H1 (cell line): ENCODE measurements at places on chromosomes 2 and 18. TPM values are rescaled to one million over a fixed set of nuclear protein-coding genes. Genes with fewer than 3 reads are reported as not detected.

The PARD3B gene
- 4.9 and 5.7 TPM in 2 replicates for total RNA-seq

The FSIP2 gene
- total RNA-seq = 1.4 and 1.7 TPM in 2 replicates

The SLC40A1 gene
- not detected in 2 replicates for total RNA-seq

The SDC1 gene
- total RNA-seq = 45.3 and 46.3 TPM in 2 replicates

The LAMA1 gene
- 48.7 and 48.8 TPM in 2 replicates for total RNA-seq

The KIF5C gene
- 58.1 and 66.4 TPM in 2 replicates for total RNA-seq

The PLGLB2 gene
- total RNA-seq = not detected in 2 replicates

DNA sequence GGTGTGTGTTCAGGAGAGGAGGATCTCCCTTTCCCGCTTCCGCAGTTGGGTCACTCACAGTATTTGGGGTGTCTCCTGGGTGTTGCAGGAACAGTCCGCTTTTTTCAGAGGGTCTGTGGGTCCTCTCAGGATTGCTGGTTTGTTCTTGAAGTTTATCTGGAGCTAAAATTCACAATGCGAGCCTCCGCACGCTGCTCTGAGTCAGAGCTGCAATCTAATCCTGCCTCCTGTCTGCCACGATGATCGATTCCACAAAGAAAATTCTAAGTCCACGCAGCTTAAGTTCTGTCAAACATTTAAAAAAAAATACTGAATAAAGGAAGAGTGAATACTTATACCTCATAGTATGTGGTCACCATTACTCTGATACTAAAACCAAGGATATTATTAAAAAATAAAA lies 76.5 kb downstream of the RAD51AP2 start:
- DNase-seq = no peak
- H3K4me1 ChIP-seq = no peaks in the 10 kb centered on the region; the same call in 1 of the 2 replicates
- no peaks in the 10 kb centered on the region for H3K36me3 ChIP-seq
- H3K4me3 ChIP-seq = no peak overlapping the region
- H3K27ac ChIP-seq = no peak overlapping the region

- no peaks in the 10 kb centered on the region for H3K27me3 ChIP-seq
- H3K36me3 ChIP-seq = no peaks in the 10 kb centered on the region
- no peak for DNase-seq
- no peak overlapping the region for H3K27ac ChIP-seq
- no peak overlapping the region for H3K4me3 ChIP-seq
- H3K4me1 ChIP-seq = no peaks in the 10 kb centered on the region
Measured at GRCh38 chr18:58533766-58534165, 95.1 kb downstream of the ALPK2 start.

DNA sequence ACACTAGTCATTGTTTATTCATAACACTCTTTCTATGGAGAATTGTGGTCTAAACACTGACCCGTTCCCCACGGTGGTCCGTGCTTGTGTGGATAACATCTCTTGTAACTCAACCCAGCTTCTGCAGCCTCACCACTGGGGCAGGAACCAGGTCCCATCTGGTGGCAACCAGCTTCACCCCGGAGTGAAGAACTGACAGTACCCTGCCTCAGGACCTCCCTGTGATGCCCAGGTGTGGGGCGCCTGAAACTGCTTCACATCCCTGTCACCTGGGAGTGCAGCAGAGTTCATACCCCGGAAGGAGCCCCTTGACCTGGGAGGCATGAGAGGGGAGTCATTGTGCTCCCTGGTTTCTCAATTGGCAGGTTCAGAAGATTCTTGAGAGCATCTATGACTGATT lies 81.1 kb downstream of the LONRF2 start:
- no peak overlapping the region for H3K27ac ChIP-seq
- DNase-seq = no peak
- 0 out of 2 replicates have a peak, but pooled peaks cover 1% of the 10 kb centered on the region for H3K27me3 ChIP-seq

DNA sequence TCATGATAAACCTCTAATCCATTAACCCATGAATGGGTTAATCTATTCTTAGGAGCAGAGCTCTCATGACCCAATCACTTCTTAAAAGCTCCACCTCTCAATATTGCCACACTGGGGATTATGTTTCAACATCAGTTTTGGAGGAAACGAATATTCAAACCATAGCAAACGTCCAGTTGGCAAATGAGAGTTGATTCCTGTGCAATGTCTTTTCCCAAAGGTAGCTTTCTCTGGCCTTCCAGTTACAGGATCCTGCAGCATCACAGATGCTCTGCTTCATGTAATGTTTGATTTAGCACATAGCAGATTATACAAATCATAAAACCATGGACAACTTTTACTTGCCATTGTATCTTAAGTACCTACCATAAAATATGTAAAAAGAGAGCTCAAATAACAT lies 481.0 kb downstream of the TNS1 start:
- H3K4me1 ChIP-seq = no peaks in the 10 kb centered on the region
- H3K27me3 ChIP-seq = no peaks in the 10 kb centered on the region
- DNase-seq = no peak
- H3K4me3 ChIP-seq = no peak overlapping the region
- no peaks in the 10 kb centered on the region for H3K36me3 ChIP-seq

DNA sequence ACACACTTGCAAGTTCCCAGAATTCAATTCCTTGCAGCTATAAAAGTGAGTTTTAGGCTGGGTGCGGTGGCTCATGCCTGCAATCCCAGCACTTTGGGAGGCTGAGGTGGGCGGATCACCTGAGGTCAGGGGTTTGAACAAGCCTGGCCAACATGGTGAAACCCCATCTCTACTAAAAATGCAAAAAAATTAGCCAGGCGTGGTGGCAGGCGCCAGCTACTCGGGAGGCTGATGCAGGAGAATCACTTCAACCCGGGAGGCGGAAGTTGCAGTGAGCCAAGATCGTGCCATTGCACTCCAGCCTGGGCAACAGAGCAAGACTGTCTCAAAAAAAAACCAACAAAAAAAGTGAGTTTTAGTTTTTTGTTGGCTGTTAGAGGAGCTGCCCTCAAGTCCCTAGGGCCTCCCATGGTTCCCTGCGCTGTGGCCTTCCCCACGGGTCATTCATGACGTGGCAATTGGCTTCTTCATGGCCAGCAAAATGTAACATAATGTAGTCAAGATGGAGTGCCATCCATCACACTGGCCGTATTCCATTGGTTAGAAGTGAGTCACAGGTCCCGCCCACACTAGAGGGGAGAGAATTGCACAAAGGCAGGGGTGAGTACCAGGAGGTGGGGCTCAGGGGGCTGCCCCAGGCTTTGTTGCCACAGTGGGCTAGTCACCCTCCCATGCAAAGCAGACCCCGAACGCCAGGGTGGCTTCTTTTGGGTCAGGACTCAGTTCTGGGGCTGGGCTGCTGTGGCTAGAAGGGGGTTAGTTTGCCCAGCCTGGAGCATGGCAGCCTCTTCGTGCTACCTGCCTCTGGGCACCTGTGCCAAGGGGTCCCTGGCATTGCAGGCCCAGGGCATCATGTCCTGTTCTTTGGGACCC lies 37.7 kb upstream of the INHBB start:
- H3K4me3 ChIP-seq = no peak overlapping the region
- H3K27ac ChIP-seq = no peak overlapping the region
- H3K4me1 ChIP-seq = peaks cover 3% of the 10 kb centered on the region
- H3K27me3 ChIP-seq = peaks cover 6% of the 10 kb centered on the region
- H3K36me3 ChIP-seq = no peaks in the 10 kb centered on the region

DNA sequence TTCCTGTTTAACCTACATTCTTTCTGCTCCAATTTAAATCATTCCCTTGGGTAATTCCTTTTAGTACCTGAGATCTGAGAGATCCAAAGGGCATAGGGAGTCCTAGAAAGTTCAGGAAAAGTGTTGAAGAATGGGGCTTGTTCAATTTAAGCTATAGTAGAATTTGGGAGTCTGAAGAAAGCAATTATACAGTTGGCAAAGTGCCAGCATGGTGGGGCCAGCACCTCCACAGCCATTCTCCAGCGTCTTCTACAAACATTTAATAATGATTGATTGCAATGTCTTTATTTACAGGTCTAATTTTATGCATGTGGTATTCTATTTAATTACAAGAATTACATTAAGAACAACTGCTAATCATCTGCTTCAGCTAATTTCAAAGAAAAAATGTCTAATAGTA lies 957.7 kb upstream of the GYPC start:
- H3K4me3 ChIP-seq = no peak overlapping the region
- H3K4me1 ChIP-seq = no peaks in the 10 kb centered on the region
- H3K36me3 ChIP-seq = no peaks in the 10 kb centered on the region
- no peak for DNase-seq
- H3K27ac ChIP-seq = no peak overlapping the region

DNA sequence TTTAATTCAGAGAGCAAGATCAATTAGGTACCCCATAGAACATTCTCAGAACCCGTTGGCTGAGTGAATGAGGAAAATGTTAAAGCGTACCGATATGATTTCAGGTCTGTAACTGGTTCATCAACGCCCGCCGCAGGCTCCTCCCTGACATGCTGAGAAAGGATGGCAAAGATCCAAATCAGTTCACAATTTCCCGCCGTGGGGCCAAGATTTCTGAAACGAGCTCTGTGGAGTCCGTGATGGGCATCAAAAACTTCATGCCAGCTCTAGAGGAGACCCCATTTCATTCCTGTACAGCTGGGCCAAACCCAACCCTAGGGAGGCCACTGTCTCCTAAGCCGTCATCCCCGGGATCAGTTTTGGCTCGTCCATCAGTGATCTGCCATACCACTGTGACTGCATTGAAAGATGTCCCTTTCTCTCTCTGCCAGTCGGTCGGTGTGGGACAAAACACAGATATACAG lies 7.3 kb downstream of the TGIF1 start:
- no peak for DNase-seq
- peak overlapping the region; percentile 47; the same call in 1 of the 2 replicates for H3K27ac ChIP-seq
- peaks cover 64% of the 10 kb centered on the region for H3K36me3 ChIP-seq
- H3K4me1 ChIP-seq = peaks cover 23% of the 10 kb centered on the region
- no peak overlapping the region for H3K4me3 ChIP-seq

- no peaks in the 10 kb centered on the region for H3K4me1 ChIP-seq
- no peaks in the 10 kb centered on the region for H3K27me3 ChIP-seq
- H3K27ac ChIP-seq = no peak overlapping the region
- H3K36me3 ChIP-seq = no peaks in the 10 kb centered on the region
- DNase-seq = no peak
- no peak overlapping the region for H3K4me3 ChIP-seq
Measured at GRCh38 chr2:3644246-3644525, 13.8 kb upstream of the ALLC start.

DNA sequence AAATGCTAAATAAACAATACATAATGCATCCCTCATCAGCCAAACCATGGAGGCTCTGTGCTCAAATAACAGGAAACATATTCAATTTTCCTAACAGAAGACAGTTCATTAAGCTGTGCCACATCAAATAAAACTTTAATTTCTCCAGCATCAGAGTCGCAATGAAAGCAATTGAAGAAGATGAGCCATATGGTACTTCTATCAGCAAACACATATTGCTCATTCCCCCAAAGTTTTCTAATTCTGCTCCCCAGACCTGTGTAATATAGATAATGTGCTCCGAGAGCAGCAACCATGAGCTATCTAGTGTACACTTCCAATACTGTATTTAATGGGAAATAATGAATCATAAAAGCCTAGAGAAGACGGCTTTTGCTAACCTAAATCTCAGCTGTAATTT lies 263.2 kb downstream of the MEIS1 start:
- H3K4me1 ChIP-seq = peaks cover 14% of the 10 kb centered on the region
- H3K27ac ChIP-seq = no peak overlapping the region
- DNase-seq = no peak
- H3K4me3 ChIP-seq = no peak overlapping the region
- H3K36me3 ChIP-seq = no peaks in the 10 kb centered on the region
- H3K27me3 ChIP-seq = no peaks in the 10 kb centered on the region

GRCh38 chr18:32998921-32999320 lies 226.1 kb upstream of the KLHL14 start:
- H3K27ac ChIP-seq = no peak overlapping the region
- H3K36me3 ChIP-seq = no peaks in the 10 kb centered on the region
- H3K27me3 ChIP-seq = no peaks in the 10 kb centered on the region
- no peaks in the 10 kb centered on the region for H3K4me1 ChIP-seq
- no peak overlapping the region for H3K4me3 ChIP-seq
- DNase-seq = no peak

GRCh38 chr2:37797081-37797480 lies 125.6 kb upstream of the CDC42EP3 start:
- no peaks in the 10 kb centered on the region for H3K27me3 ChIP-seq
- no peak for DNase-seq
- no peaks in the 10 kb centered on the region for H3K4me1 ChIP-seq
- H3K36me3 ChIP-seq = no peaks in the 10 kb centered on the region
- H3K4me3 ChIP-seq = no peak overlapping the region
- no peak overlapping the region for H3K27ac ChIP-seq

DNA sequence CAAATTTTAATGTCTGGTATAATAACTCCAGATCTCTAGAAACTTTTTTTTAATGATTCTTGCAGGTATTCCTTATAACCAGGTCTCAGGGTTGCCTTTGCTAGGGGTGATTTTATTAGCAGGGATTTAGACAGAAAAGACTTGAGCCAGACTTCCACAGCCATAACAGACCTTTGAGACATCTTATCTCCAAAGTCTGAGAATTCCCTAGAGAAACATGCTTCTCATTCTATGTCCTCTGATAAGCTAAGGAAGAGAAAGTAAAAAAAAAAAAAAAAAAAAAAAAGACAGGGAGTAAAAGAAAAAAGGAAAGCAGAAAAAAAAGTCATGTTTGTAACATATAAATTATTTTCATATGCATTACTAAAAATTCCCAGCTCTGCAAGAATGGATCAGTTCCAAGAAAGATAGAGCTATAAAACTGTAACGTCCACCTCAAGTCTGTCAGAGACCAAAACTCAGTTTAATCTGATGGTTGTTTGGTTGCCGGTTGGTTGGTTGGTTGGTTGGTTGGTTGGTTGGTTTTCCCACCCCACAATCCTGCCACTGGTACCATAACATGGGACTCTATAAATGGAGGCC lies 153.8 kb downstream of the COL6A3 start:
- H3K4me1 ChIP-seq = no peaks in the 10 kb centered on the region
- no peaks in the 10 kb centered on the region for H3K27me3 ChIP-seq
- H3K4me3 ChIP-seq = no peak overlapping the region
- H3K27ac ChIP-seq = no peak overlapping the region
- no peak for DNase-seq
- no peaks in the 10 kb centered on the region for H3K36me3 ChIP-seq

DNA sequence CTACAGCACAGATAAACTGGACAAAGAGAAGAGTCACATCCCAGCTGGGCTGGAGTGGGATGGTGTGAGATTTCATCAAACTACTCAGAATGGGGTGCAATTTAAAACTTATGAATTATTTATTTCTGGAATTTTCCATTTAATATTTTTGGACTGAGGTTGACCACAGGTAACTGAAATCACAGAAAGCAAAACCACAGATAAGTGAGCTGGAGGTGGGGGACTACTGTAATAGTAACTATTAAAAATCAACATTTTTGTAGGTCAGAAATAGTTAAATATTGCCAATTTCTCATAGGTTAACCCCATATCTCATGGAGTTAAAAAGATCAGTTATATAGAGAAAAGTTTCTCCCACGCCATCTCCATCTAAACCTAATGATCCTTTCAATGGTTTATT lies 88.1 kb downstream of the SPOPL start:
- DNase-seq = no peak
- no peak overlapping the region for H3K27ac ChIP-seq
- H3K36me3 ChIP-seq = no peaks in the 10 kb centered on the region
- no peak overlapping the region for H3K4me3 ChIP-seq
- no peaks in the 10 kb centered on the region for H3K4me1 ChIP-seq
- no peaks in the 10 kb centered on the region for H3K27me3 ChIP-seq
